Retina (tissue), 1 donor: ENCODE measurements at places on chromosomes 7 and 10.
A peak's percentile ranks its signal among the peaks of the same experiment; 100 is the strongest.

GRCh38 chr7:84425702-84426259 is 231.2 kb upstream of the SEMA3A start:
- no peak for DNase-seq

GRCh38 chr10:112094984-112095383 is 88.6 kb downstream of the GPAM start:
- DNase-seq: peak; percentile 34

- no peak for DNase-seq
Measured at GRCh38 chr10:127556916-127557315, 7.8 kb downstream of the NPS start.

DNA sequence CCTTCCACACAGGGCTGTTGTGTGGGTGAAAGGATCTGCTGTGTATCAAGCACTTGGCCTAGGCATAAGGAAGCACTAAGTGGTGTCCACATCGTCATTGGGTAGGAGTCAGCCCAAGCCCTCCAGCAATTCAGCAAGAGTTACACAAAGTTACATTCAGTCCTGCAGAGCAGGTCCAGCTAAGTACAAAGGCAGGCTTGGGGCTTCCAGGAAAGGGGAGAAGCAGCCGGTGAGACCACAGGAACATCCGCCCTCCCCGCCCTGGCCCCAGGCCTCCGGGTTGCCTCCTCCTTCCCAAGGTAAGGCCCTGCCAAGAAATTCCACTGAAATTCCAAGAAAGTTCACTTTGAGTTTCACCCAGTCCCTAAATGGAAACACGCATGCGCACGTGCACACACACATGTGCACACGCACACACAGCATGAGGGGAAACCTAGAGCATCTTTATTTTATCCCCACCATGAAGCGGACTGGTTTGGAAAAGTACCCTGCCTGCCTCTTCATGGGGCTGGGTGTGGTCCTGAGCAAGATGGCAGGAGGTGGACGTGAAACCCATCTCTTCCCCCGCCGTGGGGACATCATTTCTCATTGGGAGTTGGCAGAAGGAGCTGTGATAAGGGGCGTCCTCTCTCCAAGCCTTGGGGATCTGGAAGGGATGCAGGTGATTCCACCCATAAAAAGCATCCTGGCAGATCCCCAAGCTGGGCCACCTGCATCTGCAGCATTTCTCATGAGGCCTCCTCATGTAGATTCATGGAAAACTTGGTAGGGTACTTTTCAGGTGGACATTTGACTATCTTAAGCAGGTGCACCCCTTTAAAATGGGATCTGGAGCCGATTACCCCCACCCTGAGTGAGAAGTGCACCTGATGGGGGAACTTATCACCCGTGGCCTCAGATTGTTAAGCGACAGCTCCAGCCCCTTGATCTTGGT is 69.1 kb upstream of the NANOS1 start:
- no peak for DNase-seq

- DNase-seq: no peak
Measured at GRCh38 chr7:83072576-83073517, 89.8 kb downstream of the PCLO start.

GRCh38 chr7:31311552-31311951 is 29.0 kb downstream of the NEUROD6 start:
- no peak for DNase-seq

DNA sequence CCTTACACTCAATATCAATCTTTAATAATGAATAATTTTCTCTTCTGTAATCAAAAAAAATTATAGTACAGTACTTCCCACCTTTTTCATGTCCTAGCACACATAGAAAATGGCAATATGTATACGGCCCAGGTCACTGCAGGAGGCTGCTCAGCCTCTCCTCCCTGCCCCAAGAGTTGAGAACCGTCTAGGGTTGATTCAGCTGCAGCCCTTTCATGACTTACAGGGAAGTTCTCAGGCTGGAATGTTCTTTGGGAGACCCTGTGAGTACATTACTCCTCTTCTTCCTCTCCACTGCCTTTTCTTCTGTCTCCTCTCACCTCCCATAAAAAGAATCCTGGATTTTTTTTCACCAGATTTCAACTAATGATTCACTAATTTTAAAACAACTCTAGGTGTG is 180.0 kb downstream of the HDAC9 start:
- DNase-seq: no peak

DNA sequence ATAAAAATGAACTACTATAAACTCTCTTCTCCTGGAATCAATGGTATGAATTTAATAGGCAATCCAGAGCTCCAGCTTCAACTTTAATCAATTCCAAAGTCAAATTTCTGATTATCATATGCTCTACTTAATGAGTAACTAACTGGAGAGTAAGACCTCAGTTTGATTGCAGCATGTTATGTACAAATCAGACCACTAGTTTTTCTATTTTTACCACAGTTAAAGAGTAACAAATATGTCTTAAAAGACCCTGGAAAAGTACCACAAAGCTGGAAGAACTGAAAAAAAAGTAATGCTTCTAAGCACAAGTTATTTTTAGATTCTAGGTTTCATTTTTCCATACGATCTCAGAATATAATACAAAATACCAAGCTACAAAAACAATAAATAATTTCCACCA is 56.0 kb upstream of the TNKS2 start:
- DNase-seq: no peak

- no peak for DNase-seq
Measured at GRCh38 chr10:3887404-3887803, 102.4 kb upstream of the KLF6 start.

GRCh38 chr10:16843252-16843870 is 26.1 kb upstream of the RSU1 start:
- peak; percentile 63 for DNase-seq

DNA sequence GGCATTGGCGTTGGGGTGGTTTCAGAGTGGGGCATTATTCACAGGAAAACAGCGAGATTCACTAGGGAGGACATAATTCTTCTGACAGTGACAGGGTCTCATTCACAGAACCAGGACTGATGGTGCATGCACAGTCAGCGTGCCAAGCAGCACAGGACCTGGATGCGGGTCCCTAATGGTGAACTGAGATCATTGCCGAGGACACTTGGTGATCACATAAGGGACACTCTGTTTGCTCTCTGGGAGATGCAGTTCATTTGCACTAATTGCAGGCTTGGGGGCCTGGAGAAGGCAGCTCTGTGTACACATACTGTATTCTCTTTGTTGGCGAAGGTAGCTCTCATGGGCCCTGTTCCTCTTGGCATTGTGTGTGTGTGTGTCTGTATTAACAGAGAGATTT is 716.1 kb downstream of the PHTF2 start:
- DNase-seq: peak; percentile 24

- DNase-seq: no peak
Measured at GRCh38 chr10:20922033-20922432, 24.9 kb upstream of the NEBL start.

DNA sequence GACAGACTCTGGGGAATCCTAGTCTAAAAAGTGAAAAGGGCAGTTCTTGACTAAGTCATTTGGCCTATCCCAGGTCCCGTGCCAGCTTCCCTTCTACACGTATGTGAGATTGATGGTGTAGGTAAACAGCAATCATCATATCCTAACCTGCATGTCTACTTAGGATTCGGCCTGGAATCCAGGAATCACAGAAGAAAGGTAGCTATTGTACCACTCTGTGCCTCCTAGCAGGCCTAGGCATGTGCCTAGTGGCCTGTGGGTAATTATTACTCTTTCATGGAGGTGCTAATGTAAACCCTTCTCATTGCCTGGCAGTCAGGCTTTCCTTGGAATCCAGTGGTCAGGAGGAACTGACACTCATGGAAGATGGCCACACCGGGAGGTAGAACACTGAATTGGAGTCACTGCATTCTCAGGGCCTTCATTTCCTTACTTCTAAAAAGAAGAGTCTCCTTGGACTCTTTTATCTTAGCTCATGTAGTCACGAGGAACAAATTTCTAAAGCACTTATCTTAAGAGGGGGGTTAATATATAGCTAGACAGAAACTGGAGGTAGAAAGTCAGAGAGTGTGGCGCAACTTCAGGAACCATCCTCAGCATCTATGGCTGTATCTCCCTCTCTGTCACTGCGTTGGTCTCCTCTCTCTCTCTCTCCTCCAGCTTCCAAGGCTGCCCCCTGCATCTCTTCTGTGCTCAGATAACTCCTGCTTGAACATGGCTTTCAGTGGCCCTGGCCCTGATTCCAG is 122.5 kb downstream of the C1GALT1 start:
- DNase-seq: no peak

GRCh38 chr7:22223807-22224206 is 133.1 kb downstream of the RAPGEF5 start:
- DNase-seq: no peak

DNA sequence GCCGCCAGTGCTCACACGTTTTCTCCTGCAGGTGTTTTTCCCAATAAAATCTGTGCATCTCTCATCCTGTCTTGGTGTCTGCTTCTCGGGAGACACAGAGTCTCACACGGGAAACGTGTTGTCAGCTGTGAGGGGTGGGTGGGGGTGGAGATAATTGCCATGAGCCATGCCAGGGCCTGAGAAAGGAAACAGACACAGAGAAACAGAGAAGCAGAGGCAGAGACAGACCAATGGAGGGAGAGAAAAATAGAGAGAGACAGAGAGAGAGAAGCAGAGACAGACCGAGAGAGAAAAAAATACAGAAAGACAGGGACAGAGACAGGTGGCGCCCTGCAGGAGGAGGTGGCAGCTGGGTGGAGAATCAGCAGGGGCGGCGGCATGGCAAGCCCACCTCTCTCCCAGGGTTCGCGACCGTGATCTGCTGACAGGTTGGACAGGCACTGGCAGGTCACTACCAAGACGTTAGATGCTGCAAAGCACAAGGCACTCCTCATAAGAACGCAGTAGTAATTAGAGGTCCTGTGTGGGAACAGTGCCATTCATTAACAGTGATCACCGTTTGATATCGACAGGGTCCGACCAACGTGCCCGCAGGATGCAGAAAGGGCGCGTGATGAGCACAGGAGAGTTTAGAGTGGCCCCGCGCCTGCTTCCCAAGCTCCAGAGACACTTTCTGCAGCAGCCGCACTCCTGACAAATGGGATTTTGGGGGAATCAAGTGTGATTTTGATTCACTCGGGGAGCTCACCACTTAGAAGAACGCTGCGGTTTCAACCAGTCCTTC is 70.5 kb upstream of the INSIG1 start:
- DNase-seq: no peak

- no peak for DNase-seq
Measured at GRCh38 chr7:99473315-99473596, 566 bp downstream of the ZNF789 start.

DNA sequence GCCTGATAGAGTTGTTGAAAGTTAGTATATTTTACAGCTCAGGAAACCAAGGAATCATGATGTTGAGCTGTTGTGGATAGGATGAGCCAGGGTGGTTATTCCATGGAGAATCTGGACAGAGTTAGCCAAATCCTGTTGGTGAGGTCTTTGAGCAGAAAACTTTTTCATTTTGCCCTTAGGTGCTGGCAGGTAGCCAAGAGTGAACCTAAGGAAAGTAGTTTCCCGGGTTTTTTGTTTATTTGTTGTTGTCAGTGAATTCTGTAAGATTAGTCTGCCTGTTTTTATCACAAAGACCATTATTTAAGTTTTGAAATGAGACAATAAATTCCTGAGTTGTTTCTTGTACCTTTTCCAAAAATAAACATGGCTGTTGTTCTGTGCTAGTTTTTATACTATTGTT is 61.0 kb downstream of the GALNT11 start:
- no peak for DNase-seq

GRCh38 chr7:78953726-78954363 is 499.6 kb downstream of the MAGI2 start:
- DNase-seq: no peak

- no peak for DNase-seq
Measured at GRCh38 chr7:67392596-67393438, 396.2 kb downstream of the TYW1 start.

GRCh38 chr10:84306751-84307384 is 21.5 kb upstream of the CCSER2 start:
- no peak for DNase-seq

DNA sequence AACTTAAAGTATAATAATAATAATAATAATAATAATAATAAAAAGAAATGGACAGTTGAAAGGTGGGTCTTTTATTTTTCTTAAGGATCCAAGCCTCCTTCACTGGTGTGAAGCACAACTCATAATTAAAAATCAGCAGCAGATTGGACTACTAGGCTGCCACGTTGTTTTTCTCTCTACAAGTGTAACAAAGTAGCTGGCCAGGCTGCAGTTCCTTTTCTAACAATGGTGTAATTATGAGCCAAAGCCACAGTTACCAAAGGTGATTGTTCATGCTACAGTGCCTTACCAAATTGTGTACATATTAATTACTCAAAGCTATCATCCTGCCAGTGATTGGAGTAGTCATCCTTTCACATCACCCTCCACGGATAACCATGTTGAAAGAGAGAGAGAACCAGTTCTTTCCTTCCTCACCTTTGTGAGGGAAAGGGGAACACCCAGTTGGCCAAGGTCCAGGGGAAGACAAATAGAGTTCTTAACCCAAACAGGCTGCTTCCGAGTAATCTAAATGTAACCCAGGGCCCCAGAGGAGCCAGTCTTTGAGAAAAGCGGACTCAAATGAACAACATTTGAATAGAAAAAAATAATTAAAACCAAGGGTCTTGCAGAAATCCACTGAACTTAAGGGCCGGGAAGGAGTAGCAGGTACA is 86.3 kb upstream of the NPS start:
- no peak for DNase-seq

GRCh38 chr10:131126321-131127137 is 185.0 kb downstream of the TCERG1L start:
- peak; percentile 64 for DNase-seq

DNA sequence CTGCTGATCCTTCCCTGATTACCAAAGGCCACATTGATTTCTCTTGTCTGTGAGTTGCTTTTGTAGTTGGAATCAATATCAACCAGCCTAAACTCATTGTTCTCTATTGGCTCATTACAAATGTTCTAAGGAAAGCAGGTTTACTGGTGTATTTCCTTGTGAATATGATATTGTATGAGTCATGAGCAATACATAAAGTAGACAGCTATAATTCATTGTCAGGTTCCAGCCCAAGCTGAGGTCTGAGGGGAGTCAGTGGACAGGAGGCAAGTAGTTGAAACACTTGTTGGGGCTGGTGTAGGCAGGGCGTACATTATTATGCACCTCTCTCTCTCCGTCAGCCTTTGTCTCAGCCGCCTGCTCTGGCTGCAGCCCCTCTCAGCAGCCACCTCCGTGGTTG is 451.7 kb downstream of the IPMK start:
- DNase-seq: no peak

- no peak for DNase-seq
Measured at GRCh38 chr7:95957510-95957909, 185.2 kb downstream of the DYNC1I1 start.
